Subcutaneous adipose tissue (tissue), 4 donors: ENCODE measurements at places on chromosomes 6 and 20. TPM values are rescaled to one million over a fixed set of nuclear protein-coding genes. Genes with fewer than 3 reads are reported as not detected.

MTG2 gene
- total RNA-seq = 17.0 TPM

TSPO2 gene
- not detected for total RNA-seq

MLN gene
- total RNA-seq = not detected

CST5 gene
- total RNA-seq = not detected

B3GAT2 gene
- total RNA-seq = not detected

TPX2 gene
- total RNA-seq = 4.9 TPM

RAET1E gene
- total RNA-seq = not detected

ALDH5A1 gene
- 13.4 TPM for total RNA-seq
